ENCODE measurements at places on chromosomes 3 and 15.

- no peak for DNase-seq
Measured at GRCh38 chr15:94258246-94258645, 26.9 kb downstream of the MCTP2 start.

DNA sequence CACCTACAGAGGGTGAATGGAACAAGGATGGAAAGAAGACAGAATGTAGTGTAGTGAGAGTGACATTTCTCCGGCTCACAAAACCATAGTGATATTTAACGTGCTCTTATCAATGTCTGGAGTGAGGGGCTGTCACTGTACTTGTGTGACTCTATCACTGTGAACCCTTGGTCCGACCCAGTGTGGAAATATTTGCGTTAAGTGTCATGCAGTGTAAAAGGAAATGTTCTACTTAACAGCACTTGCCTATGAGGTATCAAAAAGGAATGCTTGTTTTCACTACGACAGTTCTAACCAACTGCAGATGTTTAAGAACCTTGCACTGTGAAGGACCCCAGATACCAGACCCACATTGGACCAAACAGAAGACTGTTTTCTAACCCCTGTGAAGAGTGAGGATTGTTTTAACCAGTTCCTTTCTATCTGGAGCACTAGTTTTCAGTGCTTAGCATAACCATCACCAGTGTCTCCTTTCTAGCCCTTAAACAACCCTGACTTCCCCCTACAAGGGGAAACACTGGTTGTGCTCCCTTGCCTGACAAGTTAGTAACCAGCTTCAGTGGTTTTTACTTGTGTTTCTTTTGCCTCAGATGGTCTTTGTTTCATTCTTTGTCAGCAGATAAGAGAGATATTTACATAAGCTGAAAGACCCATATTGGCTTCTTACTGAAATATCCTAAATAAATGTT is 144.7 kb upstream of the ABHD17C start:
- DNase-seq, result no peak

GRCh38 chr3:31840252-31840651 is 140.8 kb downstream of the OSBPL10 start:
- DNase-seq, result no peak

- no peak for DNase-seq
Measured at GRCh38 chr3:136444581-136444980, 194.4 kb downstream of the PCCB start.

DNA sequence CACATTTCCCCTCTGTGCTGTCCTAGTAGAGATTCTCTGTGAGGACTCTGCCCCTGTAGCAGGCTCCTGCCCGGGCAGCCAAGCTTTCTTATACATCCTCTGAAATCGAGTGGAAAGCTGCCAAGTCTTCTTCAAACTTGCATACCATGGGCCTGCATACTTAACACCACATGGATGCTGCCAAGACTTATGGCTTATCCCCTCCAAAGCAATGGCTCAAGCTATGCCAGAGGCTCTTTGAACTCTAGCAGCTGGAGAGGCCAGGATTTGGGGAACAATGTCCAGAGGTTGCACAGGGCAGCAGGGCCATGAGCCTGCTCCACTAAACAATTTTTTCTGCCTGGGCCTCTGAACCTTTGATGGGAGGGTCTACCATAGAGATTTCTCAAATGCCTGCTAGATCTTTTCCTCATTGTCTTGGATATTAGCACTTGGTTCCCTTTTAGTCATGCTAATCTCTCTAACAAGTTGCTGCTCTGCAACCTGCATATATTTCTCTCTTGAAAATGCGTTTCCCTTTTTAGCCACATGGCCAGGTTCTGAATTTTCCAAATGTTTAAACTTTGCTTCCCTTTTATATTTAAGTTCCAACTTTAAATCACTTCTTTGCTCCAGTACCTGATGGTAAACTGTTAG is 6.1 kb upstream of the PLSCR4 start:
- no peak for DNase-seq

- no peak for DNase-seq
Measured at GRCh38 chr3:125144653-125145314, 67.8 kb downstream of the SLC12A8 start.

DNA sequence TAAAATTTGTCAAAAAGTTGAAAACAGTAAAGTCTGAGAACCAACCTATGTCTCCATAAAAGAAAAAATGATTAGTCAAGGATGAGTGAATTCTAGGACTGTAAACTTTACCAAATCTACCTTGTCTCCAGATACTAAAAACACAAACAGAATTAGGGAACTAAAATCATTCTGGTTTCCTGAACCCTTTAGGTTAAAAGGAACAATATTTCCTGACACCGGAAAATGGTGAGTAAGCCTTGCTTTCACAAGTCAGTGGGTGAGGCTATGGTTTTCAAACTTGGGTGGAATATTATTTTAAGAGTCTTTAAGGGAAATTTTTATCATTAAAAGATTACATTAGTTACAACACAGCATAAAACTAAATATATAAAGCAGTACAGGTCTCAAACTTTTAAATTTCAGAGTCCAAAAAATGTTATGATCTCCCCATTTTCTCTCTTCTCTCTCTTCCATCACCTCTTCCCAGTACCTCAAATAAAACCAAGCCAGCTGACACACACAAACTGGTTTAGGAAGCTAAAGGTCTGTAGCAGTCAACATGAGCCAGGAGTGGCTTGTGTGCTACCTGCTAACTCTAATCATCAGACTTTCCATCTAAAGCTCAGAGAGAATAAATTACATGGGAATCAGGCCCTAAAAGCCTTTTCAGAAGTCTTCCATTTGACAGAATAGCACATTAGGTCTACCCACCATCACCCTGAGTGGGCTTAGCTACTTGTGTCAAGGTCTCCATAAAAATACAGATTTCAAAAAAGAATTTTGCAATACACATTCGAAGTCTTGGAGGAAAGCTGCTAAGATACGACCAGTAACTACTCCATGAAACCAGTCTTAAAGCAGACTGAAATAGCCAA is 2.2 kb downstream of the SLC12A6 start:
- DNase-seq, result no peak

DNA sequence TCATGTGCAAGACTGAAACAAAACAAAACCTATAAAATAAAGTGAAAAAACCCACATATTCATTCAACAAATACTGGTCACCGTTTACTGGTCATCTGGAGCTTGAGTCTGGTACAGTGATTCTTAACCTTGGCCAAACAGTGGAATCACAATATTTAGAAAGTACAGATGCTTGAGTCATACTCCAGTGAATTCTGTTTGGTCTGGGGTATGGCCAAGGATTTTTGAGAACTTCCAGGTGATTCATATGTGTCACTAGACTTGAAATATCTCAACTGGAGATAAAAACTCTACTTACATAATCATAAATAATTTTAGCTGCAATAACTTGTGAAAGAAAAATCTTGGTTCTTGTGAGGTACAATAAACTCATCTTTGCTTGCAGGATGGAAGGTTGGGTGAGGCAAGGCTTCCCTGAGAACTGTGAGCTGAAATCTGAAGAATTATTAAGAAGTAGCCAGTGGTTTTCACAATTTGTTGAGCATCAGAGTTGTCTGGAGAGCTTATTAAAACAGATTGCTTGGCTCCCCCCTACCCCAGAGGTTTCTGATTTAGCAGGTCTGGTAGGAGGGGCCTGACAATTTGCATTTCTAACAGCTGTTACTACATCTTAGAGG is 9.6 kb downstream of the NEK11 start:
- DNase-seq, result no peak

DNA sequence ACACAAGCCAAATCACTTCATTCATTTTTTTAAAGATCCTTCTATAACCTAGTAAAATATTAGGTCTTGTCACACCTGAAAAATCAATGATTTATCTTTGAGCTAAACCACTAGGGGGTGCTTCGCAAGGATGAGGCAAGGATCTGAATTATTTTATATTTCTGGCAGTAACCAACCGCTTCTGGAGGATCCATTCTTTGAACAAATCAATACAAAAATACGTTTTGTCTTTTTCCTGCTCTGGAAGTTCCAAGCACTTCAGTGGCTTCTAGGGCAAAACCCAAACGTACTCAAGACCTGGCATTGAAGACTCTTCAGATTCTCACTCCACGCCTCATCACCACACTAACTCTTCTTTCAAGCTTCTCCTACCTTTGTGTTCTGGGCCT is 486 bp downstream of the LSG1 start:
- no peak for DNase-seq

DNA sequence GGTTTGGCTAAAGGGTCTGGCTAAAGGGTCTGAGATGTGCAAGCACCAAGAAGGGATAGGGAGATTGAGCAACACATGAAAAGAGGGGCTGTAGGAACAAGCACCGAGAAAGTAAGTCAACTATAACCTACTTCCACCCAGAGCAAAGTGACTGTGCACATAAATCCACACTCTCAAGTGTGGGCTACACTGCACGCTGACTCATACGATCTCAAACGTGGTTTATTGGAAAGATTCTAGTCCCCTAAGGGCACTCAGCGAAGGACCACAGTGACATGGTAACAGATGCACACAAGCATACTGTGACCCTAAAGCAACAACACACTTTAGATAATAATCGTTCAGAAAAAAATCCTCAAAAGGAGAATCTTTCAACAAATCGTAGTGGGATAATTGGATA is 48.0 kb downstream of the EHHADH start:
- no peak for DNase-seq

DNA sequence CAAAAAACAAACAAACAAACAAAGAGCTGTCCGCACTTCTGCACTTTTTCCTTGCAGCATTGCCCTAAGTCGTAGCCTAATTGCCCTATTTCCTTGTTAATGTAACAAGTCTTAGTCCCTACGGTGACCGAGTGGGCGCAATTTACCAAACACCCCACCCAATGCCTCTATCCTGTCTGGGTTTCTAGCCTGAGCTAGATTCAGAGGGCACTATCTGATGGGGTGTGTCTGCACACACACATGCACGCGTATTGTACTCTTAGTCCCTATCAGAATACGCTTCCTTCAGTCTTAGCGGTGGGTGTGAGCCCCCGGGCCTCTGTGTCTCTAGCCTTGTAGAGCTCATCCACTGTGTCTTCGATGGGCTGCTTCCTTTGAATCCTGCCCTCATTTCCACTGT is 125.9 kb upstream of the DLG1 start:
- DNase-seq, result no peak

DNA sequence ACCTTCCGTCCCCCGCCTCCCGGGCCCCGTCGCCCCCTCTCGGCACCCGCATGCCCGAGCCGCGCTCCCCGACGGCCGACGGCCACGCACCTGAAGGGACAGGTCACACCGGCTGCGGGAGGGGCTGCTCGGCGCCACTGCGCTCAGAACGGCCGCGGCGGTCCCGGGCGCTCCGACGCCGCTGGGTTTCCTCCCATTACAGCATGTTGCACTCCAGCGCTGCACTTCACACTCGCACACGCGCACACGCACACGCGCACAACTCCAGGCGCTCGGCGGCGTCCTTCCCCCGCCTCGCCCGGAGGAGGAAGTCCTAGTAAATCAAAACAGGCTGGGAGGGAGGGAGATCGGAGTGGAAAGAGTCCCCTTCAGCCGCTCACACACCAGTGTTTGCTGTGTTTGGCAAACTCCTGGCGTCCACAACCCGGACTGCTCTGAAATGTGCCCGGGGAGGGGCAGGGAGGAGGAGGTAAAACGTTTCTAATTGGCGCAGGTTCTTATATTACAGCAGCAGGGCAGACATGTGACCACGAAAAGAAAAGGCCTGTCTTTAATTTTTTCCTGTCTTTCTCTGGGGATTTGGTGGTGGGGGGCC is 76.7 kb upstream of the VGLL4 start:
- DNase-seq, result no peak

DNA sequence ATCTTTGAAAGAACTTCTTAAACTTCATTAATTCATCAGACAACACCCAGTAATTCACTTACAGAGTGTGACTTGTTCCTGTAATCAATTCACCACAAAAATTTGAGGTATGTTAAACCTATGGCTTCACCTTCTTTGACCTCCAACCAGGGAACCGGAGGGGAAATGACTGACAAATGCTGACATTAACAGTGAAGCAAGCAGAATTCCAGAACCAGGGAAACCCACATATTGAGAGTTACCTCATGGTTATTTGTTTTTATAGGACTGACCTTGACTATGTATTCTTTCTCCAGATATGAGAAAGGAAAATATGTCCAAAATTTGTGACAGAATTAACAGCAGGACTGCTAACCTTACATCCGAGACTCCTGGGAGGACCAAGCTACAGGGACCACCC is 2.7 kb downstream of the P3H2 start:
- no peak for DNase-seq

DNA sequence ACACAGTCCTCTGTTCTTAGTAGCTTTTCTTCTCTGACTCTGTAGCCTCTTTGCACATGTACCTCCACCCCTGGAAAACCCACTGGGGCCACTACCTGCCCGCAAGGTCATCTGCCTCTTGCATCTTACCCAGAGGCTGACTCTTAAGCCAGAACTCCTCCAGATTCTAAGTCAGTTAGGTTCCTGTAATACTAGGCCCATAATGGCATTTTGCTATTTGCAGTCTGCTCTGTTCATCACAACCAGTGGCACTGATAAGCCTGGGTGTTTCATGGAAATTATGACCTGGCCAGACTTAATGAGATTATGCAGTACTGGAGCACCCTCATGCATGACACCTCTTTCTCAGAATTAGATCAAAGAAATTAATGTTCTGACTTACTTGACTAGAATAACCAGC is 31.7 kb upstream of the ATG7 start:
- DNase-seq, result no peak

GRCh38 chr15:93467337-93467736 is 378.3 kb upstream of the RGMA start:
- no peak for DNase-seq

GRCh38 chr3:144409319-144409718 is 437.7 kb downstream of the DIPK2A start:
- no peak for DNase-seq

- DNase-seq, result no peak
Measured at GRCh38 chr3:49668861-49669260, 5.3 kb upstream of the APEH start.

GRCh38 chr3:13584427-13584891 is 35.5 kb downstream of the FBLN2 start:
- no peak for DNase-seq

DNA sequence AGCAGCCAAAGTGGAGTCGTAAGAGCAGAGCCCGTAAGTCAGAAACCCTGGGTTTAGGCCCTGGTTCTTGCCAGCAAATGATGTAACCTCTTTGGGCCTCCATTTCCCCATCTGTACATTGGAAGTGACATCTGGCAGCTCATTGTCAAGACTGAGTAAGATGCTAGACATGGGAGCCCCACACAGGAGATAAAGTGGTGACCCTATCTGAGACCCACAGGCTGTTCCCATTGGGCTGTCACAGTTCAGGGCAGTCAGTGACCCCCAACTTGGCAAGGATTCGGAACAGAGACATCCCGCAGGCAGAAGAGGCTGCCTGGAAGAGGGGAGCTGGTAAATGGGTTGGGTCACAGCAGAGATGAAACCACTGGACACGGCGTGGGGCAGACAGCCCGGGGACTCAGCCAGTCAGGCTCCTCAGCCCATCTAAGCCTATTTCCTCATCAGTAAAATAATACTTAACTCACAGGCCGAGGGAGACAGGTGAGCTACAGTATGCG is 1.8 kb downstream of the CLN6 start:
- no peak for DNase-seq

- no peak for DNase-seq
Measured at GRCh38 chr15:41669701-41670100, 9.5 kb downstream of the MGA start.

DNA sequence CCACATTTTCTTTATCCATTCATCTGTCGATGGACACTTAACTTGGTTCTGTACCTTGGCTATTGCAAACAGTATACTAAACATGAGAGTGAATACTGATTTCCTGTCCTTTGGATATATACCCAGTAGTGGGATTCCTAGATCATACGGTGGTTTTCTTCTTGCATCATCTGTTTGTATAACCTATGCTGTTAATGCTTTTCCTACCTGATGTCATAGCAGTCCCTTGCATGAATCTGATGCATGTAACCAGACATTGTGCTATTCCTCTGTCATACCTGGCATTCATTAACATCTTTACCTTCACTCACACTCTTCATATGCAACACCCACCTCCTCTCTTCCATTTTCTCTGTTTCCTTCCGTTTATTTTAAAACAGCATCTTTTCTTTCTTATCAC is 185.2 kb downstream of the KLHL25 start:
- no peak for DNase-seq
